Stimulated activated CD4-positive, alpha-beta T cell treated with anti-CD3 and anti-CD28 coated beads, Interleukin-15, amount 100 ng/mL, for 1 hour (primary cell): ENCODE measurements at places on chromosomes 5 and 9.

- no peak for DNase-seq
Observed at GRCh38 chr9:19441730-19442129, 32.9 kb downstream of the ACER2 start.

GRCh38 chr5:10501554-10502075 lies 59.9 kb downstream of the ROPN1L start:
- no peak for DNase-seq

- no peak for DNase-seq
Observed at GRCh38 chr9:37238122-37238521, 117.7 kb downstream of the ZCCHC7 start.

DNA sequence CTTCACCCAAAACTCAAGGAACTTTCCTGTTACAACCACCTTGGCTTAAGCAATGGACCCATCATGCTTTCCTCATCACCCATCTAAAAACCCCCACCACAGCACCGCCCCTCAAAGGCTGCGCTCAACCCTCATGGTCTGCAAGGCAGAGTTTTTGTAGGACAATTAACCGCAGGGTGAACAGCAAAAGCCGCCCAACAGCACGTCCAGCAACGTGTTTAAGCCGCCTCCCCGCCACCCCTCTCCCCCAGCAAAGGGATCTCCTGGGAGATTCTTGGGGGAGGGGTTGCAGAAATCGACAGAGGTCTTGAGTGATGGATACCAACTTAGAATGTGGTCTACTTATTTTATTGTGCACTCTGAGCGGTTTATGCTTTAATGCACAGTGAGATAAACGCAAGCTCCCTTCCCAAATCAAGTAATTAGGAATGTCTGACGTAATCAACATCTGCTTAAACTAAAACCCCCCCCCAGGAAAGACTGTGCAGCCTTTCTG lies 1.9 kb downstream of the ROR2 start:
- DNase-seq = no peak

DNA sequence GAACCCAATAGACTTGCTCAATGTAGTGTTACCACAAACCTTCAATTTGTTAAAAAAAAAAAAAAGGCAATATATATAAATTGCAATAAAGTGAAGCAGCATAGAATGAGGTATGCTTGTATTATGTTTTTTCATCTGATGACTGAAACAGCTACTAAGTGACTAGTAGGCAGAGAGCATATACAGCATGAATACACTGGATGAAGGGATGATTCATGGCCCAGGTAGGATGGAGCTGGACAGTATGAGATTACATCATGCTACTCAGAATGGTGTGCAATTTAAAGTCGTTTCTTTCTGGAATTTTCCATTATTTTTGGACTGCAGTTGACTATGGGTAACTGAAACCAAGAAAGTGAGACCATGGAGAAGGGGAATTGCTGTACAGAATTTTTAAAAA lies 161.2 kb downstream of the GNA14 start:
- DNase-seq = no peak

DNA sequence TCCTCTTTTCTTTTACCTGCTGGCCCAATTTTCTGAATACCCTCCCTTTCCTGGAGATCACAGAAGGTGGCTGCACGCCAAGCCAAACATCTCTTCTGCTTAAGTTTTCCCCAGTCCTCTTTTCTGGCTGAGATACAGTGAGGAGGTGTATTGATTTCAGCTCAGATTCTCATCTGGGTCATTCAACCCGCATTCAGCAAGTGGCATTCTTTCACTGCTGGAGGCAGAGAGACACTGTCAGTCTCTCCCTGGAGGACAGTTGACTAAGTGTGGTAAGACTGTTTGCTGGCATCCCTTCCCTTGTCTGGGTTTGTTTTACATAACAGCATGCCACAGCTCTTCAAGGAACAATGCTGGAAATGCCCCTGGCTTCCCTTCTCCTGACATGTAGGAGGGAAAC lies 60.5 kb downstream of the GABRG2 start:
- DNase-seq = no peak

DNA sequence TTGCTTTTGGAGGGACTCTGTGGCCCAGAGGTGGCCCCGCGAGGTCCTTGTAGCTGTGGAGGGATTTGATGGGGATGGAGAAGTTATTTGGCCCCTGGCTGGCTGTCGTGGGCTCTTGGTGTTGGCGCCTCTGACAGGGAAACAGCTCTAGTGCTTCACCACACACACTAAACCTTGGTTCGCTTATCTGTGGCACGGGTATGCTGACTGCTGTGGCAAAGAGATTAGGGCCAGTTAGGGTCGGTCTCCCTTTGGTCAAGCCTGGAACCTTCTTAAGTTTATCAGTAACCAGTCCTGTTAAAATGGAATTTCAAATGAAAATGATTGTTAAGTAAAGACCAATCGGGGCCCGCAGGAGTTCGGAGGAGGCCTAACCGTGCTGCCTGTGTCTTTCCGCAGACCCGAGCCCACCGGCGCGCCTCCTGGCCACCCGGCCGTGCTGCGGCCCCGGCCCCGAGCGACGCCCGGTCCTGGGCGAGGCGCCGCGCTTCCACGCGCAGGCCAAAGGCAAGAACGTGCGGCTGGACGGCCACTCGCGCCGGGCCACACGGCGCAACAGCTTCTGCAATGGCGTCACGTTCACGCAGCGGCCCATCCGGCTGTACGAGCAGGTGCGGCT lies 28.4 kb downstream of the NEURL1B start:
- no peak for DNase-seq

DNA sequence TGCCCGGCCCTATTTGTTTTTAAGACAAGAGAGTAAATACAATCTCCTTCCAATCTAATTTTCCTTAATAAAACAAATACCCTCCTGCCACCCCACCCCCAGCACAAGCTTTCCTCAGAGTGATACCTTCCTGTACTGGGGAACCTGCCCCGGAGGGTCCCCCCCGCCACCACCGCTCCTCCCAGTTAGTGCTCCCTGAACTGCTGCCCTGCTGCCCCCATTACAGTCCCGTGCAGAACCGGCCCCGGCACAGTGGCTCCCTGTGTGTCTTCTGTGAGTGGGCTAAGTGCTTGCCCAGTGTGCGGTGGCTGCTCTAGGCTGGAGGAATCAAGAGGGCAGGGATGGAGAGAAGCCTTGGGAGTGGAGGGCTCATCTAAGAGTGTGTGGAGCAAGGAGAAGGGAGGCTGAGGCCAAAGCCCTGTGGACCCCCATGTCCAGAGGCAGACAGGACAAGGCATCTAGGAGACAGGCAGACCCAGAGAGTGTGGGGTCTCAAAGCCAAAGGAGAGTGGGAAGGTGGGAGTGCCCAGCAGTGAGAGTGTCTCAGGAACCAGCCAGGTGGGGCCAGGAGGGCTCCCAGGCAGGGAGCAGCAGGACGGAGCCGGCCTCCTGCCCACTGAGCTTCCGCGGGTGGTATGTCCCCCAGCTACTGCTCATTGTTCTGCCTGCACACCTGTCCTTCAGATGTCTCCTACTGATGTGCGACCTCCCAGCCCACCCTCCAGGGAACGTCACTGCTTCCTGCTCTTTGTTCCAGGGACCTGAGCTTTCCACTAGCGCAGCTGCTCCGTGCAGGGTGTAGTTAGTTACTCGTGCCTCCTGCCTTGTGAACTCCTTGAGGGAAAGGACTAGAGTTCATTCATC lies 129.0 kb downstream of the DAB2IP start:
- DNase-seq = no peak

DNA sequence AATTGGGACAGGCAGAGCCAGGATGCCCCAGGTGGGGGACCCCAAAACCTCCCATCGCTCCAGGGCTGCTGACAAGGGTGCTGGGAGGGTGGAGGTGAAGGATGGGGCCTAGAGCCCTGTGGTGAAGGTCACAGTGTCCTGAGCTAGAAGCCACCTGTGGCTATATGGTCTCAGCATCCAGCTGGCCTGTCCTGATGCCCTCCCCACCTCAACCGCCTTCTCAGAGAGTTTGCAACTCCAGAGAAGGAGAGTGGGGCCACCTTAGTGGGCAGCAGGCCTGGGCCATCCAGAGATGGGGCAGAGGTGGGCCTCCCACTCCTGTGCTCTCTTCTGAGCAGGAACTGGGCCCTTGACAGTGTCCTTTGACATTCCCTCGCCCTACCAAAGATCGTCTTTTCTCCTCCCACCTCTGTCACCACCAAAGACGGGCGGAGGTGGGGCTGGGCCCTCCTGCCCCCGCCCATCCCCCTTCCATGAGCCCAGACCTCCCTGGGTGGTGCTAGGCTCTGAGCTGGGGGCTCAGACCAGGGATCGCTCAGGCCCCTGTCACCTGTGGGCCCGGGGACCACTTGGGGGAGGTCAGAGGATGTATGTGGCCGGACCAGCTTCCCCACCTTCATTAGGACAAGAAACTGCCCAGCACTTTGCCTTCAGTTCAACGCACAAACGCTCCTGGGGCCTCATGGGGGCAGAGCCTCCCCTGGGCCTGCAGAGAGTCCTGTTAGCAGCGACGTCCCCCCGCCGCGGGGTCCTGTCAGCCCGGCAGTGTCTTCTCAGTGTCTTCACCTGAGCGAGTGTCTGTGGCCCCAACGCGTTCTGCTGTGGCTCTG lies 10.0 kb upstream of the DOLPP1 start:
- DNase-seq = no peak
